Naive thymus-derived CD8-positive, alpha-beta T cell (primary cell): ENCODE measurements at places on chromosomes 6 and 20.

- H3K27ac ChIP-seq, result no peak overlapping the region
- no peak overlapping the region for H3K4me3 ChIP-seq
- no peaks in the 10 kb centered on the region for H3K36me3 ChIP-seq
- H3K4me1 ChIP-seq, result no peaks in the 10 kb centered on the region
Observed at GRCh38 chr6:154648888-154649205, 84.4 kb upstream of the SCAF8 start.

DNA sequence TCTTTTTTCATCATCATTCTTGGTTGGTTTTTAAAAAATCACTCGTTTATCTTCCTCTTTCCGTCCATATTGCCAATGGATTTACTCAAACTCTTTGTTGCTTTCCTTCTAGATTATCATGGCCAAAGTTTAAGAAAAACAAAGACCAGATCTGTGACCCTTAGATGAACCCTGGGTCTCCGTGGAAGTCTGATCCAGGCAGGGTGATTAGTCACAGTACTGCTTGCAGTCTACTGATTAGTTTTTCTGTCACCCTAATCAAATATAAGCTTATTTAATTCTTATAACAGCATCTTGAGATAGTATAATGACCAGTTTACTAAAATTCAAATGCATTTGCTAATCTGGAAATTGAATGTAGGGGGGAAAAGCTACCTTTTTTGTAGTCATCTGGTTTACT lies 6.0 kb upstream of the SMIM28 start:
- DNase-seq, result no peak
- H3K27me3 ChIP-seq, result peaks cover 16% of the 10 kb centered on the region
- H3K4me1 ChIP-seq, result no peaks in the 10 kb centered on the region
- H3K27ac ChIP-seq, result no peak overlapping the region

- no peak overlapping the region for H3K4me3 ChIP-seq
- H3K27ac ChIP-seq, result peak overlapping the region; percentile 38
- no peaks in the 10 kb centered on the region for H3K27me3 ChIP-seq
- peaks cover 4% of the 10 kb centered on the region for H3K36me3 ChIP-seq
Observed at GRCh38 chr6:11198663-11199603, 33.5 kb downstream of the NEDD9 start.

DNA sequence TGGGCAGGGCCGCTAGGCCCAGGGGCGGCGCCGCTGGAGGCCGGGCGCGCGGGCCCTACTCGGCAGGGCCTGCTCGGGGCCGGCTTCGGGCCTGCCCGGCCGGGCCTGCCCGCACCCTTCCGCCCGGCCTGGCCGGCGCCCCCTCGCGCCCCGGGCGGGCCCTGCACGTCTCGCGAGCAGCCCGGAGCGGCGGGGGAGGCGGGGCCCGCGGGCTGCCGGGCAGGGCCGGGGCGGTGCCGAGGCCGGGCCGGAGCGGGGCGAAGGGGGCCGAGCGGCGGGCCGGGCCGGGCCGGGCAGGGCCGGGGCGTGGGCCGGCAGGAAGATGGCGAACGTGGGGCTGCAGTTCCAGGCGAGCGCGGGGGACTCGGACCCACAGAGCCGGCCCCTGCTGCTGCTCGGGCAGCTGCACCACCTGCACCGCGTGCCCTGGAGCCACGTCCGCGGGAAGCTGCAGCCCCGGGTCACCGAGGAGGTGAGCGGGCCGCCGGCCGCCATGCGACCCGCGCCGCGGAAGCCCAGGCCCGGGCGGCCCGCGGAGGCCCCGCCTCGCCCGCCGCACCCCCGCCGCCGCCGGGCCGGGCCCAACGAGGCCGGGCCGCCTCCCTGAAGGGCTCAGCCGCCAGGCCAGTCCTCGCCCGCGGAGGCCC lies at the start of gene NPEPL1:
NPEPL1 (plus strand) TSS at position 222 of the 647 bp plus-strand sequence; CDS start at position 323, 101 bp downstream.
- peaks cover 4% of the 10 kb centered on the region for H3K36me3 ChIP-seq
- H3K4me1 ChIP-seq, result peaks cover 3% of the 10 kb centered on the region
- no peaks in the 10 kb centered on the region for H3K27me3 ChIP-seq
- H3K4me3 ChIP-seq, result peak within 1 kb of the TSS; percentile 85
- H3K27ac ChIP-seq, result peak within 1 kb of the TSS; percentile 76
- peak; percentile 59 for DNase-seq

DNA sequence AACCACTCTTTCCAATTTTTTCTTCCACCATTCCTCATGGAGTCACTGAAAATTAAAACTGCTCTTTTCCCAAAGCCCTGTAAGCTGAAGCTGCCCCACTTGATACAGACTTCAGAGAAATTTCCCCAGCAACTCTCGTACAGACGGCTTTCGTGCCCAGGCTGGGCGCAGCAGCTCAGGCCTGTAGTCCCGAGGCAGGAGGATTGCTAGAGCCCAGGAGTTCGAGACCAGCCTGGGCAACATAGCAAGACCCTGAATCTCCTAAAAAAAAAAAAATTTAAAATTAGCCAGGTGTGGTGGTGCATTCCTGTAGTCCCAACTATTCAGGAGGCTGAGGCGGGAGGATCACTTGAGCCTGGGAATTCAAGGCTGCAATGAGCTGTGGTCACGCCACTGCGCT lies 6.6 kb downstream of the PPDPF start:
- H3K4me1 ChIP-seq, result peaks cover 21% of the 10 kb centered on the region
- H3K36me3 ChIP-seq, result peaks cover 13% of the 10 kb centered on the region
- no peak overlapping the region for H3K4me3 ChIP-seq
- H3K27ac ChIP-seq, result no peak overlapping the region
- H3K27me3 ChIP-seq, result no peaks in the 10 kb centered on the region

DNA sequence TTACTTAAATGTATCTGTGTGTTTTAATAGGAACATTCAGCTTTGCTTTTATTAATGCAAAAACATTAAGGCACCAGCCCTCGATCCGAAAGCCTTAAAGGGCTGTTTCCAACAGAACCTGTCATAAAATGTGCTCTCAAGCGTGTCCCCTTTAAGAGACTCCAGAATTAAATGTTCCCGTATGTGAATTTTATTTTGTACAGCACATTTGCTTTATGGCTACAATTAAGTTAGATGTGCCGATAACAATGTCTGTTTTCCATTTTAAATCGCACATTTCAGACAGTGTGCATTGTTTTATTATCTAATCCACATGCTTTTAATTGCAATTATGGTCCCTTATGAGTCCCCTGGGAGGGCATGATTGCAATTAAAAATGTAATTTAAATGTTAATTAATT lies 198.9 kb downstream of the TSHZ2 start:
- no peak for DNase-seq
- H3K36me3 ChIP-seq, result no peaks in the 10 kb centered on the region
- H3K27ac ChIP-seq, result no peak overlapping the region
- H3K4me3 ChIP-seq, result no peak overlapping the region

DNA sequence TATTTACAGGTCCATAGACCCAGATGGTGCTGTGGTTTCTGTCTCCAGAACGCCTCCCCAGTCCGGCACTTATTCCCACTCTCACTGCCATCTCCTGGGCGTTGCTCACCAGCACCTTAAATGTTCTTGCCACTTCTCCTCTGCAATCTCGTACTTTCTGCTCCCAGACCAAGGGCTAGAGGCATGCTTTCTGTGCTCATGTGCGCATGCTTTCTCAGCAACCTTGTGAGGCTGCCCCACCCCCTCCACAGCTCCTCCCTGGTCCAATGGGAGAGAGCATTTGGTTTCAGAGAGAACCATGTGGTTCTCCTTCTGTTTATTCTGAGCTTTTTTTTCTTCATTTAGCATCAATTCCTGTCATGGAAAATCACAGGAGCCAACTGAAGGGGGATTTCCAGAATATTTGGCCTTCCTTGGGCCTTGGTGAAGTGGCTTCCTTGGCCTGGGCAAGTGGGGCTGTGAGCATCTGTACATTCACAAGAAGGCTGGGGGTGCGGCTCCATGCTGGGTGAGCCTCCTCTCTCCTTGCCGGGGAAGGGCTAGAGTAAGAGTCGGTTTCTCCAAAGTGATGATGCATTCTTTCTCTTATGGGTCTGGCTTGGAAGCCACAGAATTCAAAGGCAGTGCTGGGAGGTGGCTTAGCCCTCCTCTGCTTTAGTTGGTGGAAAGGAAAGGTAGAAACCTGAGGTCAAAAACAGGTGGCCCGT lies 66.6 kb downstream of the PHACTR3 start:
- no peaks in the 10 kb centered on the region for H3K36me3 ChIP-seq
- DNase-seq, result no peak
- H3K4me1 ChIP-seq, result no peaks in the 10 kb centered on the region
- H3K27me3 ChIP-seq, result peaks cover 2% of the 10 kb centered on the region
- no peak overlapping the region for H3K27ac ChIP-seq
